ENCODE measurements at places on chromosomes 2 and 18.

DNA sequence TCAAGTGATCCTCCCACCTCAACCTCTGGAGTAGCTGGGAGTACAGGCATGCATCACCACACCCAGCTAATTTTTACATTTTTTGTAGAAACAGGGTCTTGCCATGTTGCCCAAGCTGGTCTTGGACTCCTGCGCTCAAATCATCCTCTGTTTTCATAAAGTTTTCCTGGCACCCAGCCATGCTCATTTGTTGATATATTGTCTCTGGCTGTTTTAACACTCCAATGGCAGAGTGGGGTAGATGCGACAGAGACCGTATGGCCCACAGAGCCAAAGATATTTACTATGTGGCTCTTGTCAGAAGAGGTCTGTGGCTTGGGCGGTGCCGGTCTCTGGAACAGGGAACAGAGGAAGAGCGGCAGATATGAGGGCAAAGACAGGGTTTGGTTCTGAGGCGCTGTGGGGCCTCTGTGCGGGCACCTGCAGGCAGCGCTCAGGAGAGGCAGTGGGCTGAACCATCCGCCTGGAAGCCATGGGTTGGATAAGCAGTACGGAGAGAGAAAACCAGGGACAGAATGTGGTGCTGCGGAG lies 50.2 kb downstream of the CENPO start:
- DNase-seq: no peak

DNA sequence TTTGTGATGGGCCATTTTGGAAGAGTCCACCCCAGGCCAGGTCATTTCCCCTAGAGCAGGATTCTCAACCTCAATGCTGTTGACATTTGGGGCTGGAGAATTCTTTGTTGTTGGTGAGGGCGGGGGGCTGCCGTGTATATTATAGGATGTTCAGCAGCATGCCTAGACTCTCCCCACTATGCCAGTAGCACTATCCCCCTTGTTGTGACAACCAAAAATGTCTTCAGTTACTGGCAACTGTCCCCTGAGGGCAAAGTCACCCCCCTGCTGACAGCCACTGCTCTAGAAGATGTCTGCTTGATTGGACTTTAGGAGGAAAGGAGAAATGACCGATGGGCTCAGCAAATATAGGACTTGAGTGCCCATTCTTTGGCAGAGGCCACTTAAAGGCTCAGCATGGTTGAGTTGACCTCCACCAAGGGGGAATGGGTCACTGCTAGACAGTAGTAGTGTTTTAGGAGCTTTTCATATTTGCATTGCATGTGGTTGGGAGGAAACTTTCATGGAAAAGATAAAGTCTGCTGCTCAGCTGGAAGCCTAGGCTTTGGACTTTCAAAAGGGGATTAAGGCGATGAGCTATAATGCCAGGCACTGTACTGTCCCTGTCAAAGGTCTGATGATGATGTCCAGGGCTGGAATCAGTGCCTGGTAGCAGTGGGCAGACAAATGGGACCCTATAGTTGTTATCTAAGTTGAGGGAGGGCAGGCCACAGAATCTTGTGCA lies 61.1 kb upstream of the MCFD2 start:
- no peak for DNase-seq

DNA sequence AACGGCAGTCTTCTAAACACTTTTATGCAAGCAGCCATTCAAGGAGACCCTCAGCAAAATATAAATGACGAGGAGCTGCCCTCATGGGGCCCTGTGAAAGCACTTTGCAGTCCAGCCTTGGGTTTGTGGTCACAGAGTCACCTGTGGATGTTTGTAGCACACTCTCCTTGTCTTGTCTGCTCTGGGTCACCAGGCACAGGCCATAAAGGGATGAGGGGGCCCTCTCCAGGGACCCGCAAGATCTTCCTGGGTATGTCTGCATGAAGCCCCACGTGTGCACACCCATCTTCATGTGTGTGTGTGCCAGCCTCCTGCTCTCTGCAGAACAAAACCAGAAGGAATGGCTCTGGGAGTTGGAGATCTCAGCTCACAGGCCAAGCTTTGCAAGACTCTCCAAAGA lies 36.2 kb downstream of the ATOH8 start:
- DNase-seq: no peak

- no peak for DNase-seq
Measured at GRCh38 chr2:177733-178132, 86.1 kb downstream of the SH3YL1 start.

DNA sequence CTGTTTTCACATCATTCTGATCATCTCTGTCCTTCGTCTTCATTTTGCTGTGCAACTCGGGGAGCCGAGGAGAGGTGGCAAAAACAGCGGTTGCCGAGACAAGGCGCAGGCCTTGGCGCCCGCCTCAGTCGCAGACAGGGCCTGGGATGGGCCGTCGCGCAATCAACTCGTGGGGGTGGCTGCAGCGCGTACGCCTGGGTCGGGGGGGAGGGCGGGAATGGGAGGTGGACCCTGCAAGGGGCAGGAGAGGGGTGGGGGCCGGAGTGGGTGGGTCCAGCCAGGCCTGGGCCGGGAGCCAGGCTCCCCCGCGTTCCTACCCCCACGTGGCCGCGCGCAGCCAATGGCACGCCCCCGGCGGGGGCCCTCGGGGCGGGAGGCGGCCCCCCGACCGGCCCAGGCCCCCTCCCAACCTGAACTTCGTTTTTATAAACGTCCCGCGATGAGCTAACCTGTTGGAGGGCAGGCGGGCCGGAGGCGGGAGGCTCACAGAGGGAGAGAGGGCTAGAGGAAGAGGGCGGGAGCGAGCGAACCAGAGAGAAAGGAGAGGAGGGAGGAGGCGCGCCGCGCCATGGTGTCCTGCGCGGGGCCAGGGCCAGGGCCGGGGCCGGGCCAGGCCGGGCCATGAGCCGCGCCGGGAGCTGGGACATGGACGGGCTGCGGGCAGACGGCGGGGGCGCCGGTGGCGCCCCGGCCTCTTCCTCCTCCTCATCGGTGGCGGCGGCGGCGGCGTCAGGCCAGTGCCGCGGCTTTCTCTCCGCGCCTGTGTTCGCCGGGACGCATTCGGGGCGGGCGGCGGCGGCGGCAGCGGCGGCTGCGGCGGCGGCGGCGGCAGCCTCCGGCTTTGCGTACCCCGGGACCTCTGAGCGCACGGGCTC lies at the start of gene HOXD13:
Gene HOXD13, plus strand, starts transcription at position 452 of the 875 bp plus-strand sequence. Its CDS starts 170 bp downstream, at position 622.
- no peak for DNase-seq

DNA sequence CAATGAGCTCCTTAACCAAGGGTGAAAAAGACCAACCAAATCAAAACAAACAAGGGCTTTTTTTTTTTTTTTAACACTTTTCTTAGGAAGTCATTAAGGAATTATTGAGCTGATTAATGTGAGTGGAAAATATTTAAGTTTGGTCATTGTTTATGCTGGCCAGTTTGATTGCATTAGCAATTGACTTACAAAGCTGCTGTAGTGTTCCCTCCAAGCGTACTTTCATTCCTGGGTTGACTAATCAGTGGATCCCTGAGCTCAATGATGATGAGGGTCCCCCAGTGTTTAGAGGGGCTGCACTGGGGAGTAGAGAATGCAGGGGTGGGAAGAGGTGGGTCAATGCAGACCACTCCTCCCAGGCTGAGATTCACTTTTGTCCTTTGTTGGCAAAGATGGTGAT lies 119.3 kb downstream of the PRKCE start:
- no peak for DNase-seq

GRCh38 chr18:59994357-59994756 lies 94.6 kb downstream of the PMAIP1 start:
- no peak for DNase-seq

DNA sequence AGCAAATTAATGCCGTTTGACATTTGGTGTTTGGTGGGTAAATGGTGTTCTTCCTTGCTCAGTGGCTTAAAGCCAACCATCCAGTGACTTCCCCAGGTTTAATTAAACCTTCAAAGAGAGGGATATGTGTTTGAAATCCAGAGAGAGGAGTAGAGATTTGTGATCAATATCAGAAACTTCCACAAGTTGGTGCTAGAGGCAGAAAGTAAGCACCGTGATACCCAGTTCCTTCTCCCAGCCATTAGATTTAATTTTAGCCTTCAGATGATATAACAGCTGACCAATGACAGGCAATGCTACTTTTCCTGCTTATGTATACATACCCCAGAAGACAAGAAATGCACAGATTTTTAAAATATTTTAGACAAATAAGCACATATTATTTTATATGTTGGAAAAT lies 398.5 kb downstream of the CDH2 start:
- peak; percentile 32 for DNase-seq

DNA sequence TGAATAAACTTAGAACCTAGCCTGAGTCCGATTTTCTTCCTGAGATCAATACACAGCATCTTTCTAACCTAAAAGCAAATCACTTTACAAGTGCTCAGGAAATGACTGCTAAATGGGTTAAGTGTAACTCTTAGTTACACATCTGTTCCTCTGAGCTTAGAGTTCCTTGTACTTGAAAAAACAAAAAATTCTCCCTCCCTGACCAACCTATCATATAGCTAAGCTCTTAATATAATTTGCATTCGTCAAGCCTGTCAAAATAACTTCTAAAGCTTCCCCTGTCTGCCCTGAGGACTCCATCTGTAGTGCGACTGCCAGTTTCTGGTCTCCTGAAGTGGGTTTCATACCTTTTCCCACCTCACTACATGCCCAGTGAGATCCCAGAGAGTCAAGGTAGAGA lies 190.4 kb downstream of the NCK2 start:
- DNase-seq: no peak

- no peak for DNase-seq
Measured at GRCh38 chr18:9172506-9173127, 36.0 kb downstream of the ANKRD12 start.

DNA sequence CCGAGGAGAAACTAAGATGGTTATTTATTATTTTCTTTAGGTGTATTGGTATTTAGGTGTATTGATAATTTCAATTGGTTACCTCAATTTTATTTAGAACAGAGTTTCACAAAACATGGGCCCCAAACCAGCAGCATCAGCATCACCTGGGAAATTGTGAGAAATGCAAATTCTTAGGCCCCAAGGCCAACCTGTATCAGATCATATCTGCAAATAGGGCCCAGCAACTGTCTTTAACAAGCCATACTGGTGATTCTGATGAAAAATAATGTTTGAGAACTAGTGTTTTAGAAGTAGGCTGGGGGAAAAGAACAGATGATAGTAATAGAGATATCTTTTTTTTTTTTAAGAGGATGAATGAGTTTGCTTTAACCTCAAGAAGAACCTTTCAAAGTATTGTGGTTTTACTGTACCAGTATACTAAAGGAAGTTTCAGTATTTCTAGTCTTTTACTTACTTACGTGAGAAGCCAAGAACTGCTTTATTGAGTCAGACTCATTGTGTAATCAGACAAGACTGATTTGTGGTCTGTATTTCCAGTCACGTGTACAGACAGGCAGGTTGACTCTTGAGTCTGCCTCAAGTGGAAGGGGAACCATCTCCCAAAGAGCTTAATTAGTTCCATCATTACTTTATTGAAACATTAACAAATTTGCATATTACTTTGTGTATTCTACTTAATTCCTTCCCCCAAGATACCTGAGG lies 60.4 kb upstream of the GAREM1 start:
- no peak for DNase-seq

DNA sequence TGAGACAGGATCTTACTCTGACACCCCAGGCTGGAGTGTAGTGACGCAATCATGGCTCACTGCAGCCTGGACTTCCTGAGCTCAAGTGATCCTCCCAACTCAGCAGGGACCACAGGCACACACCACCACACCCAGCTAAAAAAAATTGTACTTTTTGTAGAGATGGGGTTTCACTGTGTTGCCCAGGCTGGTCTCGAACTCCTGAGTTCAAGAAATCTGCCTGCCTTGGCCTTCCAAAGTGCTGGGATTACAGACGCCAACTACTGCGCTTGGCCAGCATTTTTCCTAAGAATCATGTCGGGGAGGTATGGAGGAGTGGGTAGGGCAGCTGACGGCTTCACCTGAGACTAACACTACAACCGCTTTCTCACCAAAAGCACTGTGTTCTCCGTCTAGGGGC lies 50.4 kb downstream of the CYP26B1 start:
- DNase-seq: no peak

DNA sequence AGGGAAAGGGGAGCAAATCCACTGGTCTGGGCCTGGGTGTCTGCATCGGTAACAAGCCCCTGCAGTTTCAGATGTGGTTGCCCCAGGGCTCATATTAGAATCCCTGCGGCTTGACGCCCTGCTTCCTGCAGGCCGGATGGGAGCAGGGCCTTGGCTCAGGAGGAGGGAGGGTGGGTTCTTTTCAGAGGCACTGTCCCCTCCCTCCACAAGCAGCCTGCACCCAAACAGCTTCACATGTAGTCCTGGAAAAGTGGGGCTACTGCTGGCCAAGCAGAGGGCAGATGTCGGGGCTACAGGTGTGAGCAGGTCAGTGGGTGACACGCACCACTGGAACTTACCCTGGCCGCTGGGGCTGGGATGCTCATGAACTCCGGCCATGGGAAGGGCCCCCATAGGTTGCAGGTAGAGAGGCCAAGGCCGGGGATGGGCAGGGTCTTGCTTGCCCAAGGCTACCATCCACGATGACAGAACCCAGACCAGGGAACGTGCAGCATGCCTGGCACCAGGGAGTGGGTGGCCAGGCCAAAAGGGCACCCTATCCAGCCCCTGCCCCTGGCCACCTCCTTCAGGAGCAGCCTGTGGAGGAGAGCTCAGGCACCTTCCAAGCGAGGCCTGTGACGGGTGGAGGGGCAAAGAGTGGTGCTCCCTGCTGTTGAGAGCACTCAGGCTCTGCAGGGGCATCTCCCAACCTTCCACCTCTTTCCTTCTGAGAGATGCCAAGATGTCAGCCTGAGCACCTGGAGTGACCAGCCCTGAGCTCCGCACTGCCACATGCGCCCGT lies 16.8 kb downstream of the ARID5A start:
- DNase-seq: no peak

DNA sequence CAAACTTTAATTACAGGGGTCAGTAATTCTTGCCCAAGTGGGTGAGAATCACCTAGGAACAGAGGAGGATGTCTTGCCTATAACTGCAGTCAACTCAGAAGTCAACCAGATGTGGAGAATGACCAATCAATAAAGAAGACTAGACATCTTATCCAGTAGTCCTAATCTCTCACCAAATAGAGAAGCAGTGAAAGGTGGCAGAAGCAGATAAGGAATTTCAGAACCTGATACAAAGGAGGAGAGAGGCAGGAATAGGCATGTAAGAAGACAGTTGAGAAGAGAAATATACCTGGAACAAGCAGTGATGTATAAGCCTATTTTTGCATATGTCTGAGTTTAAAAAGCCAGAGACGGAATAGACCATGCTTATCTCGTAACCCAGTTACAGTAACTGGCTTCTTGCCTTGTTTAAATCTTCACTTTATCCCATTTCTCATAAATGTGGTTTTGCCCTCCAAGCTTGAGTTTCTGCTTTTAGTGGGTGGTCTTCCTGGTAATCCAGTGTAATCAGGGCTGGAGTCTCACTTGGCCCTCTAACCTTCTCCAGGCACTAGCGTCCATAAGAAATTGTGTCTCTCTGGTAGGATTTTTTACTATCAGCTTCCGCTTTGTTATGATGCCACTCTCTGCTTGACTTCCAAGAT lies 401.0 kb downstream of the SUCLG1 start:
- DNase-seq: no peak

DNA sequence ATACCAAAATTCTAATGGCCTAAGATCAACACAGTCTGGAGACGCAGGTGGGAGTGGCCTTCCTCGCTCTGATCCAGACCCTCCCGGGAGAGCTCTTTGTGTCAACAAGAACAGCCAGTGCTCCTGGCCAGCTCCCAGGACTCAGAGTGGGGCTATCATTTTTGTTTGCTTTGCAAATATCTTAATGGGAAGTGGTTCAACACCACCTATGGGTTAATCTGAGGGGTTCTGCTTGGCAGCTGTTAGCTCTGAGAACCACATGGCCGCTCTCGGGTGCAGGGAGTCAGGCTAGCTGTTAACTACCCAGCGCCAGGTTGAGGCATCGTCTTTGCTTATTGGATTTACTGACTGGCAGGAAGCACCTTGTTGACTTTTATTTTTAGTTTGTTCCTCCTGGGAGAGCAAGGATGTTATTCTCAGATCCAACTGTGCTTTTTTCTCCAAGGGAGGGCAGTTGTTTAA lies 184.8 kb upstream of the SP5 start:
- DNase-seq: peak; percentile 86
